Activated CD4-positive, alpha-beta T cell treated with anti-CD3 and anti-CD28 coated beads, Interleukin-2, amount 10 ng/mL, durations not matched to agents 24 days and 14 days (primary cell): ENCODE measurements at places on chromosomes 2 and 18.
A peak's percentile ranks its signal among the peaks of the same experiment; 100 is the strongest.

- no peak for DNase-seq
Observed at GRCh38 chr2:208531361-208531760, 124.8 kb downstream of the PTH2R start.

DNA sequence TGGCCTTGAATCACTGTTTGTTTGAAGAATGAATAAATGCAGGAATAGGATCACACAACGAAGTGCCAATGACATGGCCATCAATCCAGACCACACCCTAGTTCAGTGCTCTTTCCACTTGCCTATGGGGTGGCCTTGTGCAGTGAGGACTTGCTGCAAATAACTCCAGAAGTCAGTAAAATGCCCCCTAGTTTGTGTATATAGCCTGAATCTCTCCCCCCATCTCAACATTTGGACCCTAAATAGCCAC, 299 bp downstream of the FABP1 start:
- no peak for DNase-seq

DNA sequence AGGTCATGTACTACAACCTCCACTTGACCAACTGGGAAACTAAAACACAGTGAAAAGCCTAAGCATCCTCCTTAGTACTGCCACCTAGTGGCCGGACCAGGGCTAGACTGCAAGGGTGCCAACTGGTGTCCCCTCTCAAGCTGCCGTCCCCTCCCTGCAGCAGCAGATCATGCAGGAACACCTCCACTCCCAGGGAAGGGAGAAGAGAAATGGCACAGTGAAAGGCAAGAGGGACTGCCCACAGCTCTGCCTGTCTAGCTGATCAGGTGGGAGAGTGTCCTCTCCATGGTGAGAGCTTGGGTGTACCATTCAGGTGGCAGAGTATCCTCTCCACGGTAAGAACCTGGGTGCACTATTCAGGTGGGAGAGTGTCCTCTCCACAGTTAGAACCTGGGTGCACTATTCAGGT, 78.1 kb downstream of the AAK1 start:
- DNase-seq = peak; percentile 92

- peak; percentile 39 for DNase-seq
Observed at GRCh38 chr2:71927757-71928715, 219.6 kb downstream of the CYP26B1 start.

GRCh38 chr2:121583555-121583954, 52.9 kb downstream of the RNU4ATAC start:
- DNase-seq = no peak

DNA sequence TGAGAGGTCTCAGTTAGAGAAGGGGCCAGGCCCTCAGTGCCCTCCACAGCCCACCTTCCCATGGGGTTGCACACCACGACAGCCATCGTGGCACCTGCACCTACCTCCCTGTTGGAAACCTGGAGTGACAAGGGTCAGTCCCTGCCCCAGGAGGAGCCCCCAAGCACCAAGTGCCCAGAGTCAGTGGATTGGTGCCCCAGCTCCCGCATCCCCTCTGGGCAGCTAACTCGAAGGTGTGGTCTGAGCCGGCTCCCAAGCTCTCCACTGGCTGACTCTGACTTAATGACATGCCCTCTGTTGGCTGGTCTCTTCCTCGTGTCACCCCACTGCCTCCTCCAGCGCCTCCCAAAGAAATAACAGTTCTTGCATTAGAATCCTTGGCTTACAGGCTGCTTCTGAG, 116.4 kb downstream of the NDUFA10 start:
- DNase-seq = no peak

DNA sequence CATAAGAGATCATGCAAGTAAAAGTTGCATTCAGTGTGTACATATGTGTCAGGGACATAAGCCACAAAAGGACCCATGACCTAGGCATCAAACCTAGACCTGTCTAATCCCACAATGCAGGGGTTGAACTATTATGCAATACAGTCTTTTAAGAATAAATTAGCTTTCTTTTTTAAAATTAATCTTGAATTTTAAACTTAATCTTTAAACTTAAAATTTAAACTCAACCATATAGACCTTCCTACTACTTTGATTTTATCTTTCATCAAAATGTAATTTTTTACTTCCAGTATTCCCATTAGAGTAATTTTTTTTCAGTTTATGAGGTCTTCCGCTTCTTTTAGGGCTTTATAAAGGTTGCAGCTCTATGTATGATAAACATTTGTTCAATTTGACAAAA, 702.9 kb downstream of the SUCLG1 start:
- DNase-seq = no peak

GRCh38 chr2:17362956-17363355, 155.3 kb downstream of the RAD51AP2 start:
- no peak for DNase-seq

DNA sequence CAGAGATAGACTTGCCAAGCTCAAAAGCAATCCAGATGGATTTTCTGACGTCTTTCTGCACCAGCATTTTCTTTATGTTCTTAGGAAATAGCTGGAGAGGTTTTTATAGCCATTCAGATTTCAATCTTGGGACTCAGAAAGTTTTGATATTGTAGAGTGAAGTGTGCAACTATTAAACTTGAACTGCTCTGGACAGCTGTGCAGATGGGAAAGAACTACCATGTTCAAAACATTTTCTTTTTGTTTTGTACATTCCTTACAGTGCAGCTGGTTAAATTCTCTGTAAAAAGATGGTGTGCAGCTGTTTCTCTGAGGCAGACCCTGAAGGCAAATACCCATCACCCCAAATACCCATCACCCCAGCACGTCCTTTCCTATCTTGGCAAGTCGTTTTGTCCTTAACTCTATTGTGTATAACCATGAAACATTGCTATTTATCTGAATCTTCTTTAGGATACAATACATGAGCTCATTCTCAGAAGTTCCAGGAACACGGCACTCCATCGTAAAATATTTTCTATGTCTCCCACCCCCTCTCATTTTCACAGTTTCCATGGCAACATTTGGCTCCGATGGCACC, 38.8 kb downstream of the AQP4 start:
- DNase-seq = no peak

DNA sequence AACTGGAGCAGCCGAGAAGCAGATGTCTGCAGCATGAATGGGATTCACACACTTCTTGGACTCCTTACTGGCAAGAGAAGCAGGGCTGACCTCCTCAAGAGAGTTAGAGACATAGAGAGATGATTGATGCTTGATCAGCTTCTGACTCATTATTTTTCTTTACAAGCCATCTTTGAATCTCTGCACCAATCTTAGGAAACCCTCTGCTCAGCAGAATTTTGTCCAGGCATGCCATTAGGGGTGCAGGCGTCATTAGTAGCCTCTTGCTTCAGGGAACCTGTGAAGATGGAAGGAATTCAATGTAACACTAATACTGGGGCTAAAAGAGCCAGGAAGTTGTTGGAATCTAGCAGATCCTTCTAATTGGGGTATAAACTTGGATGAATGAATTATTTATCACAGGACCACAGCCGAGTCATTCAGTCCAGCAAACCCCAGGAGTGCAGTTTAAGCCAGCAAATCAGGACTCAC, 151.8 kb downstream of the MGAT5 start:
- no peak for DNase-seq

DNA sequence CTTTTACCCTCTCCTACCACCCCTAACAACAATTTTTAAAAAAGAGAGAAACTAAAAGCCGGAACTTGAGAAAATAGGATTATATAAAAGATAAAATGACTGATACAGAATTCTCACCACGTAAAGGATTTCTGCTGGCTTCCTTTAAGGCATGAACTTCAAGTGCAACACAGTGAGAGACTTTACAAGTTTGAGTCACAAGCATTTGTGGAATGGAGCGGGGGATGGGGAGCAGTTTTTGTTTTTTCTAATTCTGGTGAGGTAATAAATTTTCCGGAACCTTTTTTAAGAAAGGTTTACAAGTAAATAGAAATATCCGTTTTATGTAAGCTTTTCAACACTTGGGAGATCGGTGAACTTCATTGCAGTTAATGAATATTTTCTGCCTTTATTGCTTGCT, 1.8 kb upstream of the CDH2 start:
- DNase-seq = no peak

- DNase-seq = no peak
Observed at GRCh38 chr2:137836671-137837070, 127.6 kb upstream of the HNMT start.

DNA sequence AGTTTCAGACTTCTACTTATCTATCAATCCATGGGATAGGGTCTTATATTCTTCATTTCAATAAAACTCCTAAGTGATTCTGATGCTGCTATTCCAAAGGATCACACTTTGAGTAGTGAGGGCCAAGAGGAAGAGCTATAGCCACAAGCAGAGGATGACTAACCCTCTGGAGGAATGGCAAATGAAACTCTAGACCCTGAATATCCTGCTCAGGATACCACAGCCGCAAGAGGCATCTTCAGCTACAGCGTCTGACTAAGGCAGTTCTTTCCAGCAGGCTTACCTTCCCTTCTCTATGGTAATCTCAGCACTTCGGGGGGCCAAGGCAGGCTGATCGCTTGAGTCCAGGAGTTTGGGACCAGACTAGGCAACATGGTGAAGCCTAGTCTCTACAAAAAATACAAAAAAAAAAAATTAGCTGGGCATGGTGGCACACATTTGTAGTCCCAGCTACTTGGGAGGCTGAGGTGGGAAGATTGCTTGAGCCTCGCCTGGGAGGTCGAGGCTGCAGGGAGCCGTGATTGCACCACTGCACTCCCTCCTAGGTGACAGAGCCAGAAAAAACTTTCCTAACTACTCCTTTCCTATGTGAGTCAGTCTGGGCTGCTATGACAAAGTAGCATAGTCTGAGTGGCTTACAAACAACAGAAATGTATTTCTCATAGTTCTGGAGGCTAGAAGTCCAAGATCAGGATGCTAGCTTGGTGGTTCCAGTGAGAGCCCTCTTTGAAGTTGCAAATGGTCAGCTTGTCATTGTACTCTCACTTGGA, 371.9 kb downstream of the IRS1 start:
- no peak for DNase-seq

- DNase-seq = no peak
Observed at GRCh38 chr2:106163948-106164545, 30.1 kb downstream of the UXS1 start.

GRCh38 chr2:219159771-219160185, 837 bp downstream of the NHEJ1 start:
- DNase-seq = no peak

DNA sequence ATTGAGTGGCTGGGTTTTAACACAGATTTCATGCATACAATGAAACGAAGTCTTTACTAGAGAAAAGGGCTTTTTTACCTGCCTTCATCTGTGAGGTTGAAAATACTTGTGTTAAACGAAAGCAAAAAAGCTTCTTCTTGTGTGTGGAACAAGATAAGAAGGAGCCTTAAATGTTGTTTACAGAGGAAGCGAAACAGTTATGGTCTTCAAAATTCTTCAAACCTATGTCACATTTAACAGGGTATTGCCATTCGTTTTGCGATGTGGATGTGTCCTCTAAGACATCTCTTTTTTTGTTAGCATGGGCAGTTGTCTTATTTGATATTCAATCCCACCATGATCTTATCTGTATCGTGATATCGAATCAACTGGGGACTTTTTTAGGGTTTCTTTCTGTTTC, 532.6 kb downstream of the TMEM182 start:
- DNase-seq = no peak

- no peak for DNase-seq
Observed at GRCh38 chr2:85179541-85179940, 46.3 kb downstream of the TCF7L1 start.

GRCh38 chr2:226491112-226491511, 308.5 kb downstream of the IRS1 start:
- no peak for DNase-seq

- DNase-seq = peak; percentile 88
Observed at GRCh38 chr2:218648088-218648786, 11.2 kb downstream of the ZNF142 start.

DNA sequence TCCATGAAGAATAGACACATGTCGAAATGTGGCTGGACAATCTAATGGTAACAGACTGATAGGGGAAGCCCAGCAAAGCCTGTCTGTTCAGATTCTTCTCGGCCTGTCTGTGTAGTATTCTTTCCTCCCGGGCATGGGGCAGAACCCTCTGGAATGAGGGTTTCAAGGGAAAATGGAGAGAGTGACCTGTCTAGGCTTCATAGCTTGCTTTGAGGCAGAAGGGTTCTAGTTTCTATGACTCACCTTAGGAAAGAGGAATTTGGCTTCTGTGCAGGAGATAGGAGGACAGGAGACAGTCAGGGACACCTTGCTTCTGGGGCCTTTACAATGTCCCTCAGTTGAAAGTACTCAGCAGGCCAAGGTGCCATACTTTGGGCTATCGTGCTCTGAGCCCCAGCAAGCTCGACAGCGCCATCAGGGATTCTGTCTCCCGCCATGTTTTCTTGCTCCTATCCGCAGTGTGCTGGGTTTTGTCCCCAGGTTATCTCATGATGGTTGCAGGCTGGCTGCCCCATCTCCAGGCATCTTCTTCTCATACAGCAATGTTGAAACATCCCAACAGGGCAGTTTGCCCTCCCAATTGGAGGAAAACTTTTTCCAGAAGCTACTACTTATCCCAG, 74.7 kb upstream of the TLK1 start:
- no peak for DNase-seq

DNA sequence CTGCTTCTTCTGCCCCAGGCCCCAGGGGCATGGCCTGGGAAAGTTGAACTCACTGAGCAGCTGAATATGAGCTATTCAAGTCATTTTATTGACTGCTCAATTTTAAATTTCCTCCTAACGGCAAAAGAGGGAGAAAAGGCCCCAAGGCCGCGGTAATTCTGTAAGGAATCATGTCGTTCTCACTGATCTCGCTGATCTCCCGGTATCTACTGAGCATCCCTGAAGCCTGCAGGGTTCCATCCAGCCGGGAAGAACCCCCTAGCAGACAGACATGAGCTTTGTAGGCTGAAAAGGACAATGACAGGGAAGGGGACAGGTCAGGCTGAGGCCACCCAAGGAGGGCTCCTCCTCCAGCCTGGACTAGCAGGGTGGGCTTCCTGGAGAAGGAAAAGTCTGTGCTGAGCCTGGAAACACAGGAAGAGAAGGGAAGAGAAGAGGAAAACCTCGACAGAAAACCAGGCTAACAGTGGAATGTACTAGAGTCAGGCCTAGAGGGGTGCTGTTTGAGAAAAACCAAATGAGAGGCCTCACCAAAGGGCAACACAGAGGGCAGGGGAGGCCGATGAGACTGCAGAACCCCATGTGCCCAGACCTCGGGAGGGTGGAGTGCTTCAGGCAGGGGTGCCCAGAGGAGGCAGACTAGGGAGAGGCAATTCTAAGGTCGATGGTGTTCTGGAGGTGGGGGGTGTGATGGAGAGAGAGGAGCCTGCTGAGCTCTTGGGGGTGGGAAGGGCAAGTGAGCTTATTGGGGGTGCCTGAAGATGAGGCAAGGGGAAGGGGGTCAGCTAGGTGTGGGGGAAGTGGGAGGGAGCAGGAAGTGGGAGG, 2.9 kb upstream of the NPPC start:
- DNase-seq = no peak
